Kidney capillary endothelial cell (primary cell): ENCODE measurements at places on chromosomes 11 and 22.

GRCh38 chr11:8252388-8252787 lies 11.3 kb downstream of the LMO1 start:
- DNase-seq, result peak; percentile 84

DNA sequence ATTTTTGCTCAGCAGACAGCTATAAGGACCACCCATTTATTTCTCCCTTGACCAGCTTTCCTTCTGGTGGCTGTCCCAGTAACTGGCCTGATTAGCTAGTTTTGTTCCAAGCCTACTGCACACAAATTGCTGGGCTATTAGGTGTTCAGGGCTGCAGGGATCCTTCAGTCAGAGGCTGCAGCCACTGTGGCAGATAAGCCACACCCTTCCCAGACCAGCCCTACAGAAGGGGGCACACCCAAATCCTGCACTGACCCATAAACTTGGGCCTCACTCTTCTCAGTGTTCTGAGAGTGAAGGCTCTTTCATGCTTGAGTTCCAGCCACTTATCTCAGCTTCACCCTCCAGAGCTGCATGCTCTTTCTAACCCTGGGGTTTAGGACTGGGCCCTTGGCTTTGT lies 200.0 kb downstream of the AASDHPPT start:
- no peak for DNase-seq

DNA sequence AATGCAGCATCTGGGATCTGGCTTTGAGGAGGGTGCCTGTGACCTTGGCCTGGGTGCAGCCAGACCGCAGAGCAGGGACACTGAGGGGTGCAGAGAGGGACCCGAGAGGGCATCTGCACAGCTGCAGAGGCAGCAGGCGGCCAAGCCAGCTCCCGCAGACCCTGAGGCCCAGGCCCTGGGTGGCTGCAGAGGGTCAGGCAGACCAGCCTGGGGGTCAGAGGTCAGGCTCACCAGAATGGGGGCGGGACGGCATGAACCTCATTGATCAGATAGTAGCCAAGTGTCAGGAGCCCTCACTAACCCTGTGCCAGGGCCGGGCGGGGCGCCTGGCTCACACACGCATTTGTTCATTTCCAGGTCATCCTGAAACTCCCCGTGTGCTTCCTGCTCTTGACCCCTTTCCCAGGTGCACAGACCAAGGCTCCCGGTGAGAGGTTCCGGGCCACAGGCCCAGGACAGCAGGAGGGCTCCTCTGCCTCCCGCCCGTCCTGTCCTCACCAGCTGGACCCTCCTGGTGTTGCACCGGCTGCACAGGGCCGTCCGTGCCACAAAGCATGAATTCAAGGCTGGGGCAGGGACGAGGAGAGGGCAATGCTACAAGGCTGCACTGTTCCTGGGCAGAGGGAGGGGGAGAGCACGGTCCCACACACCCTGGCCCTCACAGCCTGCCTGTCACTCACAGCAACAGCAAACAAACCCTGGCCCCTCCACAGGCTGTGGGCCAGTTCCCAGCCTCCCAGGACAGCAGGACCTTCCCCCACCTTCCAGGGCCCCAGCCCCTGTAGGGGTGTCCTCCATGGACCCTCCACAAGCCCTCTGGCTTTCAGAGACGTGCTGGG lies 3.3 kb downstream of the RTN4R start:
- no peak for DNase-seq

DNA sequence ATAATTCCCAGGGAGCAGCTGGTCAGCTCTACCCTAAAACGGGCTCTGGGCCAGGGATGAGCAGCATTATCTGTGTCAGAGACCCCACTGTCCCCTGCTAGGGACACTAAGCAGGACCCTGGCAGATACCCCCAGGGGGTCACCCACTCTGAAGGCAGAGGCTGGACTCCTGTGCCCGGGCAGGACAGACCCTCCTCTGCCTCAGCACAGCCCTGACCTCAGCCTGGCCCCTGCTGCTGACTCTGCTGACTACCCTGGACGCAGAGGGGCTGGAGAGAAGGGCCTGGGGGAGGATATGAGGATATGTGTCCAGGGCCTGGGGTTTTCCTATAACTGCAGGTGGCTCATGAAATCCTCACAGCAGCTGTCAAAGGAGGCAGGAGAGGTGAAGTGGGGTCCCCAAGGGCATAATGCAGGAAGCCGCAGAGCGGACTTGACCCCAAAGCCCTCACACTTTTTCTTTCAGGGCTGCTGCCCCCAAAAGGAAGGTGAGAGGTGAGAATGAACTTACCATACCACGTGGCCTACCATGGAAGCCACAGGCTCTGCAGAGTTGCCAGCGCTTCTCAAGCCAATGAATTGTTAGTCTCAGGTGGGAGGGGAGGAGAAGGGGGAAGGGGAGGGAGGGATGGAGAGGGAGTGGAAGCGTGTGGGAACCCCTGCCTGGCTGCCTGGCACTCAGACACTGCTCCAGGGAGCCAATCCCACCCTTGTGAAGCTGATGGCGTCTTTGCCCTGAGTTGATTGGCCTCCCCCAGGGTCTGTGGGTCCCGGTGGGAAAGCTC lies 76.7 kb upstream of the WNT11 start:
- no peak for DNase-seq

DNA sequence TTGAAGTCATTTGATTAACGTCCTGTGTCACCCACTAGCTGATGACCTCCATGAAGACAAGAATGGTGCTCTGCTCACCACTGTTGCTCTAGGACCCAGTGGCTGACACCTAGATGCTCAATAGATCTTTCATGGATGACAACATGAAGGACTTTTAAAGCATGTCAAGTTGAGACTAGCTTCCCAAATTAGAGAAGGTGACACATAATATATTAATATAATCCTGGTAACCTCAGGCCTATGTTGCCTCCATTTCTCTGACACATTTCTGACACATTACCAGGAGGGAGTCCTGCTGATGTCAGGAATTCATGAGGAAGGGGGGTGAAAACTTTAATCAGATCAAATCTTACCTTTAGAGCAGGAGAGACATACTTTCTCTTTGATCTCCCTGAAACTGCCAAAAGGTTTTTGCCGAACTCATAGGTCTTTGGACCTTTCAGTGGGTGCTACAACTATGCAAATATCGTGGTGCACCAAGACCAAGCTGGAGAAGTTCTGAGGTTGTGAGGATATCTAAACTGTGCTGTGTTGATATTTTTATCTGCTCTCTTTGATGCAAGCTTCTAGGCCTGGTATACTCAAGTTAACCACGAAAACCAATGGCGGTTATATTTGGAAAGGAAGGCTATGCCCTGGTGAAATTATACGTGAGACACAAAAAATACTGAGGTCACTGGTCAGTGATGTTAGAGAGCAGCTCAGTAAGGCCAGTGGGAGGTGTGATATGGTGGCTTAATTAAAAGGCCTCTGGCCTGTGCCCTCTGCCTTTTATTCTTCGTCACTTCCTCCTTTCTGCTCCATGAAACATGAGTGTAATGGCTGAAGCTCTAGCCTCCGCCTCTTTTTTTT lies 13.2 kb upstream of the AMPD3 start:
- no peak for DNase-seq

- no peak for DNase-seq
These were observed 82.8 kb downstream of the FBXO7 start for GRCh38 chr22:32557444-32557843.

DNA sequence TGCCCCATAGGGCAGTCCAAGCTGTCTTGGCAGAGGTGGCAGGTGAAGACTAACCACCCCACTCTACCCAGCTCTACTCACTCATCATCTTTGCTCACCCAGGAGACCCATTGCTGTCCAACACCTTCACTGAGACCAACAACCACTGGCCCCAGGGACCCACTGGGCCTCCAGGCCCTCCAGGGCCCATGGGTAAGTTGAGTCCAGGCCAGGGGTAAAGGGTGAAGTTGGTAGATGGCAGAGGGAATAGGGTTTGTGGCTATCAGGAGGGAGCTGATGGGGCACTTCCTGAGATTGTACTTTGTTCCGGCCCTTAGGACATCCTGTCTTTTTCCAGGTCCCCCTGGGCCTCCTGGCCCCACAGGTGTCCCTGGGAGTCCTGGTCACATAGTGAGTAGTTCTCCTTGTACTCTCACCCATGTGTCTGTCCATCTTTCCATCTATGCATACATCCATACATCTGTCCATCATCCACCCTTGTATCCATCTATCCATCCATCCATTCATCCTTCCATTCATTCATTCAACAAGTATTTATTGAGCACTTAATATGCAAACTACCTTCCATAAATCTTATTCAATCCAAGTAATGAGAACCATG lies 27.7 kb downstream of the EMID1 start:
- no peak for DNase-seq

- no peak for DNase-seq
These were observed 33.5 kb downstream of the ARVCF start for GRCh38 chr22:19982991-19983578.

DNA sequence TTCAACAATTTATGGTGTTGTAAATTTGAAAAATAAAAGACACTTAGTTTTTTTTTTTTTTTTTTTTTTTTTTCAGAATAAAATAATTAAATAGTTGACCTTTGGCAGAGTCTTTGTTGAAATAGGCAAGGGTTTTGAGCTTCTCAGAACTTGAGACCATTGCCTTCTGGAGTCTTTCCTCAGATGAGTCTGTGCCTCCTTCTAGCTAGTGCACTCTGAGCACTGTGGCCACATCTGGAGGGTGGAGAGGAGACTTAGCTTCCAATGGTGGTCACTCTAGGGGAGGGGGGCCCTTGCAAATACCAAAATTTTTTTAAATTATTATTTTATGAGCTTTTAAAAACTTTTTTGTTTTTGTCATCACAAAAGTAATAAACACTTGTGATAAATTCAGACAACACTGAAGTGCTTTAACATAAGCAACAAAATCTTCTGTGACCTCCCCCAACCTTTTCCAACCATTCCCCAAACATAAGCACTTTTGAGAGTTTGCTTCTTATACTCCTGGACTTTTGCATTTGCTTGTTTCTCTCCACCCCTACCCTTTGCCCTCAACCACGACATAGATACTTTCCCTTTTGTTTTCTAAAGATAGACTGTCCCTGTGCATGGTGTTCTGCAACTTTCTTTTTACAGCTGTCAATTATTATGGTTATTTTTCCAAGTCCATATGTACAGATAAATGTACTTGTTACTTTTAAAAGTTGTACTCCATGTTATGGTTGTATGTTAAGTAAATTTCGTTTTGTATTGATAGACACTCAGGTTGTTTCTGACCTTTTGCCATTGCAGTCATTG lies 41.1 kb downstream of the BMAL1 start:
- no peak for DNase-seq

DNA sequence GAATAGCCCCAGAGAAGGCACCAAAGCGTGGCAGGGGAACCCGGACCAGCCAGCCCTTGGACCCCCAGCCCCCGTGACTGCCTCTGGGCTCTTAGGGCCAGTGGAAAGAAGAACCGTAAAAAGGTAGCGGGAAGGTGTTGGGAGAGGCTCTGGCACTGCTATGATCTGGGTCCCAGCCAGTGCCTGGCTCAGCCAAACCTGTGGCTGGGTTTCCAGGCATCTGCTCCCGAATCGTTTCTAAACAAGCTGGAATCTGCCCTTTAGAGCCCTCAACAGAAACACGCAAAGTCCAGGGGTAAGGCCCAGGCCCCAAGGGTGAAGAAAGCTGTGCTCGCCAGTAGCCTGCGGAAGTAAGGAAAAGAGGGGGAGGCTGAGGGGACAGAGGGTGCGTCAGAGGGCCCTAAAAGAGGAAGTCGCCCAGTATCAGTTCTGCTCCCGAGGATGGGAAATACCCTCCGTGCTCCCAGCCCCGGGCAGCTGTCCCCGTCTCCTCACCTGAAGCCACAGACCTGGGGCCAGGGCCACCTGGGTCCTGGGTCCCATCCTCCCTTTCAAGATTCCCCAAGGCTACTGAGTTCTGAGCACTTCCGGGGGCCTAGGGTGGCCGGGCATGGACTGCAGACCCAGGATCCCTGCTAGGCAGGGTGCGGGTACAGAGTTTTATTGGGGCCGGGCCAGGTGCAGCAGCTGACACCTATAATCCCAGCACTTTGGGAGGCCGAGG lies 24.7 kb downstream of the IL10RA start:
- no peak for DNase-seq

DNA sequence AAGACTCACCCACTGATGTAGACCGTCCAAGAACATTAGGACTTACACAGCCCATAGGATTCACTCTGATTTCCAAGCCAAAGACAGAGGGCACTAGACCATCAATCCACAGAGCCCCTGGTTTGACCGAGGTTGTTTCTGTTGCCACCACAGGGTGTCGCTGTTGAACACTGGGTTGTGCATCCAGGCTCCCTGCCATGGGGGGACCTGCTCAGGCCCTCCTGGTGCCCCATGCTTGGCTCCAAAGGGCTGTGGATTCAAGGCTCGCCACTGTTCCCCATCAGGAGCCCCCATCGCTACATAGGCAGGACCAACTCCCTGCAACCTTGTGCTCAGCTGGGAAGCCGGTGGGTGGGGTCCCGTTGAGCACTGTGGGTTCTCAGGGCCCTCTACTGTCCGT lies 128.0 kb upstream of the ANO1 start:
- no peak for DNase-seq

GRCh38 chr11:26931248-26931631 lies 62.7 kb upstream of the FIBIN start:
- no peak for DNase-seq

- DNase-seq, result no peak
These were observed 45.6 kb upstream of the RRM1 start for GRCh38 chr11:4049006-4049405.

DNA sequence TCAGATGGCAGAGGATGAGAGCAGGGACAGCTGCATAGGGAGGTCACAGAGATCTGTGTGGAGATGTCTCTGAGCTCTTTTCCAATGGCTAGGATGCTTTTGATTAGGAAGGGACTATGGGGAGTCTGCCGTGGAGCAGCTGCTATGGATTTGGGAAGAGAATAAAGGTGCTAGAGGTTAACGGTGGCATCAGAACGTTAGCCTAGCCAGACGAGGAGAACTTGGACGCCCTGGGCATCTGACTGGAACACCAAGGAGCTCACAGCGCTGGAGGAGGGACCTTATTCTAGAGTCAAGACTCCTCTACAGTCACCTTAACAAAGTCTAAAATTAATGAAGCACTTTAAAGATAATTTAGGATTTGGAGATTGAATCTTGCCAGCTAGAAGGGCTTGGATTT lies 157.2 kb upstream of the B3GAT1 start:
- DNase-seq, result no peak

- no peak for DNase-seq
These were observed 14.8 kb downstream of the PLAAT3 start for GRCh38 chr11:63599211-63600122.

GRCh38 chr11:2143799-2144543 lies 4.8 kb upstream of the IGF2 start:
- DNase-seq, result no peak

GRCh38 chr11:1837171-1838076 lies 1.4 kb upstream of the TNNI2 start:
- DNase-seq, result peak; percentile 20

- no peak for DNase-seq
These were observed 380.3 kb downstream of the NTM start for GRCh38 chr11:131750692-131751091.

GRCh38 chr11:125489166-125489565 lies 6.9 kb downstream of the FEZ1 start:
- DNase-seq, result no peak
